Hepatic stellate cell (primary cell): ENCODE measurements at places on chromosomes 3 and 15.

DNA sequence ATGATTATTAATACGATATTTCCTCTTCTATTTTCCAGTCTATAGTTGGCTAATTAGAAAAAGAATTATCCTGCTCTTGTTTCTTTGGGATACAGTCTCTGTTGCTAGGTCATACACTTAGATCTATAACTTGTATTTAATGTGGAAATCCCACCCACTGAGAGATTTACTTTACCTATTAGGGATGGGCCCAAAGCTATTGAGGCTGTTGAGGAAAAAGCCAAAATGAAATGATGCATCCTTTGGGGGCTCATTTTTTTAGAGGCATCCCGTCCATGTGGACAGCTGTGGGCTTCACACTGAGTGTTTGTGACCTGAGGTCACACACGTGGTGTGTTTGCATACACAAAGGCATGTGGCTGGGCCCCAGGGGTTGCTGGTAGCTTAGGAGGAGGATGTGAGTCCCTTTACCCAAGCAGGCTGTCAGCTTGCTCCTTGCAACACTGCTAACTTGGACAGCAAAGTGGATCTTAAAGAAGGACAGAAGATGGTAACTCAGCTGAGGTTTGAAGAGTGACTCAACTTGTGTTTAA is 477.4 kb downstream of the AGBL1 start:
- DNase-seq, result no peak

DNA sequence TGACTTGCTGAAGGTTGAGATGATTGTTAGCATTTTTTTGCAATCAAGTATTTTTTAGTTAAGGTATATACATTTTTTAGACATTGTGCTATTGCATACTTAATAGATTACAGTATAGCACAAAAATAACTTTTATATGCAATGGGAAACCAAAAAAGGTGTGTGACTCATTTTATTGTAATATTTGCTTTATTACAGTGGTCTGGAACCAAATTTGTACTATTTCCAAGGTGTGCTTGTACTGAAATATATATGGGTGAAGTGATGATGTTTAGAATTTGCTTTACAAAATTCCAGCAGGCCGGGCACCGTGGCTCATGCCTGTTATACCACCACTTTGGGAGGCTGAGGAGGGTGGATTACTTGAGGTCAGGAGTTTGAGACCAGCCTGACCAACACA is 29.1 kb upstream of the TBC1D23 start:
- DNase-seq, result no peak

DNA sequence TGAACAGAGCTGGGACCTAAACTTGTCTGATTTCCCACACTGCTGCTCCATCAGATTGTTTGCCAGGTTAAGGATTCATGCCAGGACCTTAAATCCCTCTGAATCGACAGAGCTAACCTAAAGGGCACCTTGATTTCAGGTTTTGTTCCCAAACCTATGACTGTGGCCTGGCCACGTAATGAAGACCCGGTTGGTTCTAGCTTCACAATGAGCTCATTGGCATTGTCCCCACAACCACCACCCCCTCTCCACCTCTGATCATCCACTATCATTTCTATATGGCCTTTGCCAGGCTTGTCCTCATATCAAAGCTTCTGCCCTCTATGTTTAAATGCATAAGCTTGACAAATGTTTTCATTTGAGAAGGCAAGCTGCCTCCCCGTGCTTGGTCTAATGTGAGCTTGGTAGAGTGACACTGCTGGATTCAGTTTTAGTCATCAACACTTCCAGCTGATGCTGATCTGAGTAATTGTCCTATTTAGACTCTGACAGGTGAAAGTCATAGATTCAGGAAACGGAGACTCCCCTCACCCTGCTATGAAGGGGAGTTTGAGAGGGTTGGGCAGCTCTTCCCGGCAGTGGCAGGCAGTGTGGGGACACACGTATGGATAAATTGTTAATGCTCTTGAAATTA is 407.1 kb upstream of the CFAP20DC start:
- no peak for DNase-seq

- DNase-seq, result no peak
Measured at GRCh38 chr15:95249524-95249923, 1018.2 kb downstream of the MCTP2 start.

- DNase-seq, result no peak
Measured at GRCh38 chr3:24503616-24504113, 9.0 kb upstream of the THRB start.

DNA sequence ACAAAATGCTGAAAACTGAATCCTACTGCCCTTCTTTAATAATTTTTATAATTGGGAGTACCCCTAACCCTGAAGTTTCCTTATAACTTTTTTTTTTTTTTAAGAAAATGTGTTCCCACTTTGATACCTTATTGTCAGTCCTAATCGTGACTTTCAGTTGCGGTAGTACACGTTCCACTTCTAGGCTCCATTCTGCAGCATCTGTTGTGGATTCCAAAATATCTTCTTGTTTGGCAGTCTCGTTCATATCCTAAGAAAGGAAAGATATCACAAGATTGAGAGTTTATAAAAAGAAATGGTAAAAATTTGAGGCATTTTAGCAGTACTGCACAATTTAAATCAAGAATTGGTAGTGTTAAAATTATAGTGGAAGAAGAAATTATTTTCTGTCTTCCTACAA is 30.8 kb downstream of the IFT57 start:
- DNase-seq, result no peak

- DNase-seq, result peak; percentile 28
Measured at GRCh38 chr3:50503504-50504342, at the start of gene CACNA2D2. Gene CACNA2D2, minus strand, starts transcription at chr3:50503634. Its CDS starts 211 bp downstream, at chr3:50503423.

DNA sequence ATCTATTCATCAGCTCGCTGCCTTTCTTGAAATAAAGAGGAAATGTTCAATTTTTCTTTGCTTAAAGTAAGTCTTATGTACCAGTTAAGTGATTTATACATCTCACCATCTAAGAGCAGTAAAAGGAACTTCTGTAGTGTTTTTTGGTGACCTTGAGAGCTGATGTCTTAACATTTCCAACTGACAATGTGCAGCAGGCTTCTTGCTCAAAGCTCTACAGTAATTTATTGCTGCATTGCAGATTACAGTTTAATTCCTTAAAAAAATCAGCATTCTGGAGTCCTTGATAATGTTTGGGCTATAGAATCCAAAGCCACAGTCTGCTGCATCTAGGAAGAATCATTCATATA is 61.6 kb downstream of the DIPK2A start:
- DNase-seq, result no peak

GRCh38 chr15:67381416-67382045 is 126.9 kb downstream of the IQCH start:
- no peak for DNase-seq

GRCh38 chr3:186303965-186304364 is 58.1 kb downstream of the DGKG start:
- DNase-seq, result no peak

GRCh38 chr15:78421238-78421965 is 16.6 kb upstream of the IREB2 start:
- no peak for DNase-seq

GRCh38 chr3:2978977-2979732 is 131.0 kb downstream of the IL5RA start:
- DNase-seq, result no peak

DNA sequence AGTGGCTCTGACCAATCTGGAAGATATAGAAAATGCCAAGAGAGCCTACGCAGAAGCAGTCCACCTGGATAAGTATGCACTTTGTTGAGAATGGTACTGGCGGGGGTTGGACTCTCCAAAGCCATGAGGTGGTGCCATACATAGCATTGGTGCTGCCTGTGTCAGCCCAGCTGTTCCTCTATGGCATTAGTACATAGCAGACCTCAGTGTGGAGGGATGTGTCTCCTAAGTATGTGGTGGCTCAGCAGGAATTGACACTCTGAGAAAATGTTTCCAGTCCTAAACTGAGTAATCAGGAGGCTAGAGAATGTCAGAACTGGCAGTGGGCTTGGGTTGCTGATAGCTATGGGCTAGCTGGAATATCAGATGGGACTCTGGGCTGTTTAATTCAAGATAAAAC is 48.4 kb downstream of the ADPGK start:
- DNase-seq, result no peak

DNA sequence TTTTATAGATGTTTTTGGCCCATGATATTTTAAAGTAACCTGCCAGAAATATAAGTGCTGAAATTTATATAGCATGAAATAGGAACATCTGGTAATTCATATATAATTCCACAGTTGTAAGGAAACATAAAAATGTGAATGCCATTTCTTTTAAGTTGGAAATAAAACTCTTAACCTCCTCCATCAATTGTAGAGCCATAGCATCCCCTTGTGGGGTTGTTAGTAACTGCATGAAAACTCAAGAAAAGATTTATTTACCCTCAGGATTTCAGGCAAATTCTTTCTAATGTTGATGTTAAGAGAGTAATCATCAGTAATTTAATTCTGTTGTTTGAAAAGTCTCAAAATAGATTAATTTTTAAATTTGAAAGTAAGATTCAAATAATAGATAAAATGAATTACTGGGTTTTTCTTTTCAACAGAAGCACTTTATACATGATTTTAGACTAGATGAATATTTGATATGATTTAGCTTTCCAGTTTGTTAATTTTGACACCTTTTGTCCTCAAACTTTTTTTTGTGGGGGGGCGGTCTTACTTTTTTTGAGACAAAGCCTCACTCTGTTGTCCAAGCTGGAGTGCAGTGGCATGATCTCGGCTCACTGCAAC is 74.7 kb downstream of the RASA2 start:
- DNase-seq, result peak; percentile 16
